Stimulated activated CD8-positive, alpha-beta memory T cell treated with anti-CD3 and anti-CD28 coated beads, Interleukin-4, amount 100 ng/mL, for 24 hours (primary cell): ENCODE measurements at places on chromosomes 4 and X.

GRCh38 chrX:19827088-19827487 lies 60.3 kb downstream of the SH3KBP1 start:
- no peak for DNase-seq

DNA sequence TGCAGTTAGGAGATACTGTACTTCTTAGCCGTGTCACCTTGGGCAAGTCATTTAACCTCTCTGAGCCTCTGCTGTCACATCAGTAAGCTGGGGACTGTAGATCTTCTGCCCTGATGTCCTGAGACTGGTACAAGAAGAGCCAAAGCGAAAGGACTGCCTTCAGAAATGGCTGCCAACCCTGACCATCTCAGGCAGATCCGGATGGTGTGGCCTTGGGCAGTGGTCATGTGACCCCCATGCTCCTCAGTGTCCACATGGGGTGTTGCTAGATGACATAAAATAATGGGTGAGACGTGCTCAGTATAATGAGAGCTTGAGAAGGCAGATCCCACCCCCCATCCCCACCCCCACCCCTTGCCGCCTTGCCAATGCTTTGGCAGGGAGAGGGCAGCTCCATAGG lies 60.4 kb upstream of the MTM1 start:
- no peak for DNase-seq

DNA sequence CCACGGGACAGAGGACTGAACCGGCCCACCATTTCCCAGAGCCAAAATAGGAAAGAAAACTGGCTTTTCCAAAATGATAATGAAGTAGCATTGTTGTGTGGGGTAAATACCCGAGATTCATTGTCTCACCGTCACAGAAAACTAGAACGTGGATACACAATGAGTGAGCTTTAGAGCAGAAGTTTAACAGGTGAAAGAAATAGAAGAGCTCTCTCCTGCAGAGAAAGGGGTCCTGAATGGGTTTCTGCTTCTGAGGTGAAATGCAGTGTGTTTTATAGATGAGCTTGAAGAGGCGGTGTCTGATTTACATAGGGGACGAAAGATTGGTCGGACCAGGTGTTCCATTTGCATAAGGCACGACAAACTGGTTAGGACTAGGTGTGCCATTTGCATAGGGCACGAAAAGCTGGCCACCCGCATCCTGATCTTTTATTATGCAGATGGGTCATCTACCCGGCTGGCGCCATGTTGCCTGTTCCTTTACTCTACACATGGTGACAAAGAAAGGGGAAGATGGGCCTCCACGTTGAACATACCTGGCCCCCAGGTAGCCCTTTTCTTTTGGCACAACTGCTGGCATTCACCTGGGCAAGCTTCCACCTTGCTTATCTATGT lies 118.1 kb downstream of the ATXN3L start:
- DNase-seq = no peak

GRCh38 chr4:187606581-187606980 lies 389.0 kb upstream of the ZFP42 start:
- DNase-seq = no peak

- no peak for DNase-seq
These were observed 879.6 kb upstream of the PCDH10 start for GRCh38 chr4:132269303-132269990.

GRCh38 chrX:140425712-140426395 lies 79.0 kb downstream of the SOX3 start:
- no peak for DNase-seq

DNA sequence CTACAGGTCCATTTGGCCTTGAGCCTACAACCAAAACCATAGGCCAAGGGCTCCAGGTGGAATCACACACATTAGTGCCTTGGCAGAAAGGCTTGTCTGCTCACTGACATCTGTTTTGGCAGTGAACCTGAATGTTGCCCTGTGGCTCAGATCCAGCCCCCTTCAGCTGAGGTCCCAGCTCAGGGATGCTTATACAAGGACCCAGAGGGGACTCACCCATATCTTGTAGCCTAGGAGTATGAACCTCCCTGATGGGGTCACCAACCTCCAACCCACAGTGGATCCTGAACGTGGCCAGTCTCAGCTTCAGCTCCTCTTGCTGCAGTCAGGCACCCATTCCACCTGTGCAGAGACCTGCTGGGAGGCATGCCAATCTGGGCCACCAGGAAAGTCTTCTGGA lies 50.8 kb upstream of the HMX1 start:
- DNase-seq = no peak

DNA sequence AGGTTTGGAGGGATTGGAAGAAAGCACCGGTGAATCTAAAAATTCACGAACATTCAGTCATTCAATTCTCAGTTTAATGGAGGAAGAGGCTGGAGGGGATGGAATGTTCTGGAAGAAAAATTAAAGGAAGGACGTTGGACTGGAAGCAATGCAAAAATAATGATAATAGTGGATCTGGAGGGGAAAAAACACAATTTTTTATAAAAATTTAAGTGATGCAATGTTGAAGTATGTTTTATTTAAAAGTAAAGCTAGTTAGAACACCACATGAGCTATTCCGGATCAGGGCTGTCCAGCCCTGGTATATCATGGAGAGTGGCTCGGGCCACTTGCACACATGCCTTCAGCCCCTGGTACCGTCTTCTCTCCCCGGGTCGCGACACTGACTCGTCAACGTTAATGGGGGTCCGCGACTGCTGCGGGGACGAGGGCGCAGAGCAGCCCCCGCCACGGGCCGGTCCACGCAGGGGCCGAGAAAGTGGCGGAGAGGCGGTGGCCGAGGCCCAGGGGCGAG lies 204.6 kb downstream of the TENM3 start:
- DNase-seq = no peak

GRCh38 chrX:120274958-120275357 lies 24.3 kb downstream of the ZBTB33 start:
- no peak for DNase-seq

- DNase-seq = no peak
These were observed 8.3 kb upstream of the RAP2C start for GRCh38 chrX:132227383-132228112.

DNA sequence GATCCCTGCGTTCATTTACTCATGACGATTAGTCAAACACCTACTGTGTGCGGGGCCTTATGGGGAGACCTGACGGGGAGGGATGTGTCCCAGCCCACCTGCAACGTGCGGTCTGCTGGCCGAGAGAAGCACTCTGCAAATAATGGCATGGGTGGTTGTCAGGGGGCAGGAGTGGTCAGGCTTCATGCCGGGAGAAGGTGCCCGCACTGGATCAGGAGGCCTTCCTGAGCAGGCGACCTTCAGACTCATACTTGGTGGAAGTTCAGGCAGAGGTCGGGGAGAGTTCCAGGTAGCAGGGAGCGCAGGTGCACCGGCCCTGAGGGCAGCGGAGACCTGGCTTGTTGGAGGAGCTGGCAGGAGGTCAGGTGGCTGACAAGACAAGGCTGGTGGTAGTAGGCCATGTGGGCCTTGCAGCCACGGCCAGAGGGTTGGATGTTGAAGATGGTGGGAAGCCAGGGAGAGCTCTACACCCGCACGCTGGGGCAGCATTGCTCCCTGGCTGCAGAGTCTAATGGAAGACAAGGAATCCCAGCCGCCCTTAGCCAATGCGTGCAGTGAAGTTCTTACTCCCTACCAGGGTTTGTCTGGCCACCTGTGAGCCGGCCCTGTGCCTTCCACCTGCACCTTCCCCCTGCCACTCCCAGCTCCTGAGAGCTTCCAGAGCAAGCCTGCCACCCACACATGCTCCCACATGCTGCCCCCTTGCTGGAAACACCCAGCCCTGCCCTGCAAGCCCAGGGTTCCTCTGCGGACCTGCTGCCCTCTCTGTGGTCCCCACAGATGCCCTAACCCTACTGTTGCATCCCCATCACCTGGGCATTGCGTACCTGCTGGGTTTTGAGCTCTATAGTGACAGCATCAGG lies 97.3 kb downstream of the PSAPL1 start:
- DNase-seq = no peak
